ENCODE measurements at places on chromosomes 2 and 18.

DNA sequence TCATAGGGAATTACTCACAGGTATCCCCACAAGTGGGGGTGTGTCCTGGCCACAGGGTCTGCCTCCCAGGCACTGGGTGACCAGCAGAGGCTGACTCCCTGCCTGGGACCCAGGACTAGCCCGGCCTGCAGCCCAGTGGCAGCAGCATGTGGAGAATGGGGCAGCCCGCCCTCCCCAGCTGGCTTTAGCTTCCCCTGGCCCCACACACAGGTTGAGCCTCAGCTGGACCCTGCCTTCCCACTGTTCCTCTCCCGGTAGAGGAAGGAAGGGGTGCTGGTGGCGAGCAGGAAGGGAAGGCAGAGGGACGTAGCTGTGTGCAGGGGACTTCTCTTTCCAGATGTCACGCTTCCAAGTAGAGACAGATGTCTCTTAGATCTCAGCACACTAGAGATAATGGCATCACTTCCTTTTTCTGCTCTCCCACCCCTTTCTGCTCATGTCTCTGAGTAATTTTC lies 51.4 kb downstream of the EMILIN2 start:
- DNase-seq, result no peak

GRCh38 chr2:69771461-69771860 lies 29.5 kb downstream of the ANXA4 start:
- DNase-seq, result no peak

- no peak for DNase-seq
Observed at GRCh38 chr2:190984595-190984994, 29.4 kb downstream of the STAT1 start.

DNA sequence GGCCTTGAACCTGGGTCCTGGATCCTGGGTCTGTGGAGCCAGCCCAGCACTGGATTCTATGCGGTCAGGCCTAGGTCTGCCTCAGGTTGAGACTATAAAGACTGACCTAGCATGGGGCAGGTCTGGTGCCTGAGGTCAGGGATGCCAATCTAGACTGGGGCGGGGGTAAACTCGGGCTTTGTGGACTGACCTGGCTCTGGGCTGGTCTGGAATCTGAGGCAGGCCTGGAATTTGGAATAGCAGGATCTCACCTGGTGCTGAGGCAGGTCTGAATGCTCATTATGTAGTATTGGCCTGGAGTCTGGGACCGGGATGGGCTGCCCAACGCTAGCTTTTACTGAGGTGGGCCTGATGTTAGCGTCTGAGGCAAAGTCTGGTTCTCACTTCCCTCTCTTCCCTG lies 256.0 kb downstream of the KIAA1328 start:
- no peak for DNase-seq

DNA sequence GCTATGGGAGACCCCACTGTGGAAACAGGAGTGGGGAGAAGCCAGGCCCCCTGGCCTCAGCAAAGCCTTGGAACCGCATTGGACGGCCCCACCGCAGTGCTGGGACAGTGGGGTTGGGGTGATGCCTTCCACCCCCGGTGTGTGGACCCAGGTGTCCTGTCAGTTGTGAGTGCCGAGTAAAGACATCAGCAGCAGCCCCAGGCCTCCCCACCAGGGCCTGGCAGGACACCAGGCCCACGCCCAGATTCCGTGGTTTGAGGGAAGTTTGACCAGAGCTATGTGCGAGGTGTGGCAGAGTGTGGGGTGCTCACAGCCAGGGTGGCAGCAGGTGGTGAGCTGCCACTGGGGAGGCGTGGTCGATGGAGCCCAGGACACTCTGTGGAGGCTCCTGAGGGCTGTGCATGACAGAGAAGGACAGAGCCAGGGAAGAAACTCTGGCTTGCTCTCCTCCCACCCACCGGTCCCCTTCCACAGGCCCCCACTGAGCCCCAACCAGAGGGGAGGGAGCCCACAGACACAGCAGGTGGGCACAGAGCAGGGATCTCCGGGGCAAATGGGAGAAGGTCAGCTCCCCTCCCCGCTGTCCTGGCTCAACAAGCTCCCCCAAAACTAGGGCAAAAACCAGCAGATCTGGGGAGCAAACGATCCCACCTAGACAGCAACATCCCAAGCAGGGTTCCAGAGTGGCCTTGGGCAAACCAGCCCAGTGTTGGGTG lies 69.1 kb downstream of the TWIST2 start:
- DNase-seq, result no peak

DNA sequence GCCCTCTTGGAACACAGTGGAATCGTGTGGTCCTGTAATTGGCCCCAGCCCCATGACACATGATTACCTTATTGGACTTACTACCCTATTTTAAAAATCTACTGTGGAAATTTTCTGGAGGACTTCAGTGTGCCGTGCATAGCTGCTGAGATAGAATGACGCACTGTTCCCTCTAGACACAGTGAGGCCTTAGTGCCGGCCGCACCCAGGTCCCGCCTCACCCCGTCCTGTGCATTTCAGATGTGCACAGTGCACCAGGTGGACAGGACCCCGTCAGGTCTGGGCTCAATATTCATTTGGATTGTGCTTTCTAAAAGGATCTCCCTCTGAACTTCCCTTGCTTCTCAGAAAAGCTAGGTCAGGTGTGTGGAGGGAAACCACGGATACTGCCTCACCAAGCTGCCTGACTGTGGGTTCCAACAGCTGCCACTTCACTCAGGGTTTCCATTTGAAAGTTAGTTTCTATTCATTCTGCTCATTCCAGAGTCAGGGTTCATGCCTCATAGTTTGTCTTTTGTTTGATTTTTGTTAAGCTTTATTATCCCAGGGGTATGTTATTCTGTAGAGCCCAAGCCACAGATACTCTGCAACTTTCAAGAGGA lies 155.8 kb downstream of the PTGR3 start:
- no peak for DNase-seq

GRCh38 chr18:40346146-40346545 lies 1608.9 kb upstream of the PIK3C3 start:
- DNase-seq, result no peak

DNA sequence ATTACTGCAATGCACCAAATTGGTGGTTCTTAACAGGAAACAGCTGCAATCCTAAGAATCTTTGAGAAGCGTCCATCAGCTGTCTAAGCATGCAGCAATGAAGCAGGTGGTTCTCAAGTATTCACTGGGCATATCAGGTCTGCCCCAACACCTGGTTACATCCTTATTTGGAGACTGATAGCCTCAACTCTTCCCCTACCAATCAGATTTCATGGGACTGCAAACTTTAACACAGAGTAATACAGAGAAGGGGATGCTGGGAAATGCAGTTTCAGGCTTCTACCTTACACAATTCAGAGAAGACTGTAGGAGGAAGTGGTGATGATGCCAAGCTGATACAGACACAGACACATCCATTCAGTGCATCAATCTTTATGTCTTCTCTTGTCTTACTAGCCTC lies 240.5 kb downstream of the BCL2 start:
- DNase-seq, result no peak

DNA sequence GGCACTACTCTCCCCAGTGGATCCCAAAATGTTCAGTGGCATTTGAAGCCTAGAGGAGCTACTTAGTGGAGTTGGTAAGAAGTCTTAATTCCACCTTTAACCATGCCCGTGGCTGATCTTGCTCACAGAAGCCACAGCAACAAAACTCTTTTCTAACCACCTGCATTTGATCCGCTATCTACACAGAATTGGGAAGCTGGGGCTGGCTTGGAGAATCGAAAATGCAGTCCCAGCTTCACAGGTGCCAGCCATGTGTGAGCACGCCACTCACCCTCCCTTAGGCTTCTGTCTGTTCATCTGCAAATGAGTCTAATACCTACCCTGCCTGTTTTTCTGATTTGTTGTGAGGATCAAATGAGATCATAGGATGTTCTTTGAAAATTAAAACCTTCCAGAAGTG lies 182.6 kb downstream of the BCL11A start:
- no peak for DNase-seq

- no peak for DNase-seq
Observed at GRCh38 chr2:42054714-42055430, 7.1 kb downstream of the PKDCC start.

- DNase-seq, result no peak
Observed at GRCh38 chr2:54950811-54951210, 99.4 kb downstream of the RTN4 start.
